ENCODE measurements at places on chromosomes 13 and 19.
A peak's percentile ranks its signal among the peaks of the same experiment; 100 is the strongest.

GRCh38 chr19:39967561-39967960 lies 3.4 kb upstream of the PSMC4 start:
- DNase-seq: no peak

GRCh38 chr13:41326661-41327060 lies 15.6 kb downstream of the NAA16 start:
- no peak for DNase-seq

- no peak for DNase-seq
Measured at GRCh38 chr19:7063764-7064418, 5.4 kb upstream of the MBD3L3 start.

DNA sequence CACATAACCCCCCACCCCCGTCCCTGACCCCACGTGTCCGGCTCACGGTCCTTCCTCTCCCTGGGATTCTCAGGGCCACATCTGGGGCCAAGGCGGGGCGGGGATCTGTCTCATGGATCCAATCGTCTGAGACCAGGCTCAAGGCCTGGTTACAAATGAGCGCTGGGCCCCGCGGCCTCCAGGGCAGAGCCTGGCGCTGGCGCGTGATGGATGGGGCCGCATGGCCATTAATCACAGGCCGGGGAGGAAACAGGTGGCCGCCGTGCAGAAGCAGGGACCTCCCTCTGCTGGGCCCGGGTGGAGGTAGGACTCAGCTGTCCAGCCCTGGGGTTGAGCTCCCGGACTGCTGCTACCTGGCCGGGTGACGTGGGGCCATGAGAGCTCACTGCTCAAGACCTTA lies 5.8 kb upstream of the TLE5 start:
- DNase-seq: no peak

DNA sequence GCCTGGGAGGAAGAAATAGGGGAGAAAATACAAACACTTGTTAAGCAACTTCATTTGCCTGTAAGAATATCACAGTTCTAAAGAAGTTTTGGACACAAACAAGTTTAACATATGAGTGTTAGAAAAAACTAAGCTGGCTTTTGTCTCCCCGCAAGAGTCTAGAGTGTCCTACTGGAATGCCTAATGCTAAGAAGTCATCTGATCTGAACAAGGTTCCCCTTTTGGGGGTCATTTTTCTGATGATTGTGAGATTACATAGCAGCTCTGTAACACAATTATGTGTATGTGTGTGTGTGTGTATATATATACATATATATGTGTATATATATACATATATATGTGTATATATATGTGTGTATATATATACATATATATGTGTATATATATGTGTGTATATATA lies 12.7 kb downstream of the DNMT1 start:
- DNase-seq: no peak

DNA sequence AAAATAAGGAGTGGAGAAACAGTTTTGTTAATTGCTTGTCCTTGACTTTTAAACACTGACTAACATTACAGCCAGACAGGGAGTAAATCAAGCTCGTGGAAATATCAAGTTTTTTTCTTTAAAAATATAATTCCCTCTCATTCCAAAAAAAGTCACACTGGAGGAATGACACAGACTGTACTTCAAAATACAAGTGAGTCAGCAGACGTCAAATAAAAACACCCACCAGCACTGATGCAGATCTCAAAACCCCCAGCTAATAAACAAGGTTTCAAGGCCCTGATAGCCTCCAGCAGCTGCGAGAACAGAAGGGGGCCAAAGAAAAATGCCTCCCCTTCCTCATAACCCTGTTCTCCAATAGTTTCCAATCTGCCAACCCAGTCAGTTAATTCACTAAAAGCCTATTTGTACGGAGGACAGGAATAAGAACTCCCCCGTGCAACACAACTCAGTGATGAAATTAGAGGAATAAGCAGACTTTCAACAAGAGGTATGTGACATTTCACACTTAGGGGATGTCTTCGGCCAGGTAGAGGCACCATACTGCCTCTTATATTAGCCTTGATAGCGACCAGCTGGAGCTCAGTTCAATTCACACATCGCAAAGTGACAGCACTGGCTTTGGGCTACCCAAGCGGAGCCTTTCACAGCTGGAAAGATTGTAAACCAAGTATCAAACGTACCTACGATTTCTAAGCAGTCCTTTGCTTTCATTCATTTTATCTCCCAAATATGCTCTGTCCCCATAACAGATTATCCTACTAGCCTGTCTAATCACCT lies 561.0 kb upstream of the KLF12 start:
- no peak for DNase-seq

DNA sequence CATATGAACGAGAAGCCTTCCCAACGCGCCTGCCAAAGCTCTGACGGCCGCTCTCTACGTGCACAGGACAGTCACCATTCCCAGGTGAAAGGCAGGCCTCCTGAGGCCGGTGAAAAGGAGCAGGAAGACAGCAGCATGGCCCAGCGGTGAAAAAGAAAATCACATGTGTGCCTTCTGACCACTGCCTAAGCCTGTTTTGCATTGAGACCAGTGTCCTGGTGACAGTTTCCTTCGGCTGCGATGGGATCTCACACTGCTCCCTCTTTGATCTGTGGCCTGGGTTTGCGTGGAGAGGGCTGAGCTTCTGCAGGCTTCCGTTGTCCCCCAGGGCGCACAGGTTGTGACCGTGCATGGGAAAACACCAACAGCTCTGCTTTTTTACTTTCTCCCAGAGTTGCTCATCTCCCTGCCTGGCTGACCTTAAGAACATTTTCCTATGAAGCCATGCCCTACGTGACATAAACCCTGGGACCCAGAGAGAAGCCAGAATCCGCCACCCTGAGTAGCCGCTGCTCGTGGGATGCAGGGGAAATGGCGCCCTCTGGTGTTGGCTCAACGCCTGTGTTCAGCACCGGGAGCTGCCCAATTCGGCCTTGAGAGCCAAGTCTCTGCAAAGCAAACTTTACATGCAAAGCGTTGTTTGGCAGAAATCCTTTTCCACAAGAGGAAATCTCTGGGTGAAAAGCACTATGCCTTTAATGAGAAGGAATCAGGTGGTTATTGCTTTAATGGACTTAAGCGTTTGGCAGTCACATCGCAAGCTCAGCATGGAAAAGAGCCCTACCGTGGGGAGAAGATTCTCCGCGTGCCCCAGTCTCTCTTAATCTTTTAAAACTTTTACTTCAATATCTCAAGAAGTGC lies 112.2 kb upstream of the GPR12 start:
- DNase-seq: peak; percentile 51

- no peak for DNase-seq
Measured at GRCh38 chr19:39512988-39513387, 2.0 kb upstream of the SELENOV start.

DNA sequence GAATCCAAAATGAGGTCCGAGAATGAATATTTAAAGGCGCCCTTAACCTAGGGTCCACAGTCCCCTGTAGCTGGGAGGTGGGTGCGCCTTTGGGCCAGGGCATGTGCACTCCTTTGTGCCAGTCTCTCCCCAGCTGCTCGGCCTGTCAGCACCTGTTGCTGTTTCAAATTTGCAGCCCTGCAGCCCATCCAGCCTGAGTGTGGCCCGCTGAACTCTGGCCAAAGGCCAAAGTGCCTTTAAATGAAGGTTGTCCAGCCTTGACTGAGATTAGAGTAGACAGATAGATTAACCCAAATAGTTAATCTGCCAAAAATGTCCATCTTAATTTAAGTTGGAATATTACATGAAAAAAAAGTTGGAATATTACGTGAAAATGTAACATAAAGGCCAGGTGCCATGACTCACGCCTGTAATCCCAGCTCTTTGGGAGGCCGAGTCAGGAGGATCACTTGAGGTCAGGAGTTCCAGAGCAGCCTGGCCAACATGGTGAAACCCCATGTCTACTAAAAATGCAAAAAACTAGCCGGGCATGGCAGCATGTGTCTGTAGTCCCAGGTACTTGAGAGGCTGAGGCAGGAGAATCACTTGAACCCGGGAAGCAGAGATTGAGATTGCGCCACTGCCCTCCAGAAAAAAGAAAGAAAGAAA lies 25.3 kb downstream of the TPT1 start:
- DNase-seq: no peak

Measured in GM13976 (cell line).